ENCODE measurements at places on chromosomes 1 and 21.

DNA sequence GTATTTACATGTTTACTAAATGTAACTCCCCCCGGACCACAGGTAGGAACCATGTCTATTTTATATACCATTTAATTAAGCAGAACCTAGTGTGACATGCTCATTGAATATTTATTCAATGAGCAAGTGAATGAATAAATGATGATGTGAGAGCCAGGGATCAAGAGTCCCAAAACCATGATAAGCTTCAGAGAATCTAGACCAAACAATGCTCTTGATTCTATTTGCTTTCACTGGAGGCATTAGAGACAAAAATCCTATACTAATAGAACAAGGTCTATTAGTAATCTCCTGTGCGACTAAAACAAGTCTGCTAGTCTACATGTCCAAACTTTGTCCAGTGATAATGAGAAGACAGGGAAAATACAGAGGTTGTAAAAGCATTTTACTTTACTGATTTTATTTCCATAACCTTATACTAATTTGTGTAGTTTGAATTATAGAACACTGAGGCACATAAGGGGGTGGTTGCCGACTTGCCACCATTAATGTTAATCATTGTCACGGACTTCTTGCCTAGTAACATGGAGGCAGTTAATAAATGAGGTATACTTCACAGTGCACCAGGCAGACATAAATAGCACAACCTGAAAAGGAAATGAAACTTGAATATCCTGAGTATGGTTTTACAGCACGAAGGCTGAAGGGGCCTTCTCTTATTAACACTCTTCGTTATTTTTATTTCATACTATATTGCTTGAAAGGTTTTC is 69.8 kb downstream of the TBX15 start:
- no peak for DNase-seq

GRCh38 chr1:8073112-8073855 is 47.2 kb upstream of the ERRFI1 start:
- DNase-seq: no peak

DNA sequence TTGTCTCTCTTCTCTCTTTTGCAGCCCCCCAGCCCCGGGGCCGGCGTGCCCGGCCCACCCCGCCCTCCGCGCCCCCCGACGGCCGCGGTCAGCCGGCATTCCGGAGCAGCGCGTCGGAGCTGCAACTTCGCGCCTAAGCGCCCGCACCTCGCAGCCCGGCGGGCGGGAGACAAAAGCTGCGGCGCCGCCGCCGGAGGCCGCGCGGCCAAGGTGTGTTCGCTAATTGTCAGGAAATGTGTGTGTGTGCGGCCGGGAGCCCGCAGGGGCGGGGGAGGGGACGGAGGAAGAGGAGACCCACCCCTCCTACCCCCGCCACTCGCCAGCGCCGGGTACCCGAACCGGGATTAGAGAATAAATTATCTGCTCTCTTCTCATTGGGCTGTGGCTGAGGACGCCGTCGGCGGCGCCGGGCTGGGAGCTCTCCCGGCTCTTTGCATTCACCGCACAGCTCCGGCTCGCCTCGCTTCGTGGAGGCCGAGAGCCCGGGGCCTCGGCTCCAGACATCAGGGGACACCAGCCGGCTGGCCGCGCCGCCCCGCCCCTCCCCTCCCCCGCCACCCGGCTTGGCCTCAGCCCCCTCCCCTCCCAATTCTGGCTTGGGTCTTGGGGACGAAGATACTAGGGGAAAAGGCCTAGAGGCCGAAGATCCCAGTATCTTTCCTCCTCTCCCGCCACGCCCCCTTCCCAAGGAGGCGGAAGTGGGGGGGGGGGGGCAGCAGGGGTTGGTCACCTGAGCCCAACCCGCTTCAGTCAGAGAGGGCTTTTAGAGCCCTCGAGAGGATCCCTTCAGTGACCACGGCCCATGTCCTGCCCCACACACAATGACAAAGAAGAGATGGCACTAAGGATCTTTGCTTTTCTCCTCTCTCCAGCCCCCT is 1.3 kb upstream of the BLACAT1 start:
- peak; percentile 93 for DNase-seq

GRCh38 chr1:247330548-247331171 is 1.0 kb downstream of the ZNF496 start:
- no peak for DNase-seq

GRCh38 chr1:199976496-199977144 is 50.9 kb upstream of the NR5A2 start:
- DNase-seq: peak; percentile 6

DNA sequence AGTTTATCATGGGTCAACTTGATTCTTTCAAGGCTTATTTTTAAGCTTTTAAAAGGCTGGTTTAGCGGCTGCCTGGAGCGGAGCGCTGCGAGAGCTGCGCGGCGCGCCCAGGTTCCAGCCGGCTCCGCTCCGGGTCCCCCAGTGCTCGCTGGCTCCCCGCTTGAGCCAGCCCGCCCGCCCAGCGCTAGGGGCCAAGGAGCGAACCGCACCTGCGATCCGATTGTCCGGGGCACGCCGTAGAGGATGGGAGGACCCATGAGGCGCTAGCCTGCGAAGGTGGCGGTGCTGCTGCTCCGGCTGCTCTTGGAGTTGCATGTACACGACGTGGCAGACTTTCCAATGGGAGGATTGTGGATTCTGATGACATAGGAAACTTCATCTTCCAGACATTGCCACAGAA is 9.9 kb upstream of the CFHR4 start:
- DNase-seq: peak; percentile 77

DNA sequence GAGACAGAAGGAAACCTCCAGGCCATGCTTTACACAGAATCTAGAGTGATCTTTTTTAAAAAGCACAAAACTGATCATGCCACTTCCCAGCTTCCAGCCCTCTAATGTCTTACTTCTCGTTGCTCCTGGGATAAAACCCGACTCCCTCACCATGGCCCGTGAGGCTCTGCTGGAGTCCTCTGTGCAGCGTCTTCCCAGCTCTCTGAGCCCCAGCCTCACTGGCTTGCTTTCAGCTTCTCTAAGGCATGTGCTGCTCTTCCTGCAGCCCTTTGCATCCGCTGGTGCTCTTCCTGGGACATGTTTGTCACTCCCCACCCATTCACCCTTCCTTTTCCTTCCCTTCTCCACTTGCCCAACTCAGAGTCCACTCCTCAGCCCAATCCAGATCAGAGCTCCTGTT is 184.1 kb downstream of the AK5 start:
- DNase-seq: no peak

DNA sequence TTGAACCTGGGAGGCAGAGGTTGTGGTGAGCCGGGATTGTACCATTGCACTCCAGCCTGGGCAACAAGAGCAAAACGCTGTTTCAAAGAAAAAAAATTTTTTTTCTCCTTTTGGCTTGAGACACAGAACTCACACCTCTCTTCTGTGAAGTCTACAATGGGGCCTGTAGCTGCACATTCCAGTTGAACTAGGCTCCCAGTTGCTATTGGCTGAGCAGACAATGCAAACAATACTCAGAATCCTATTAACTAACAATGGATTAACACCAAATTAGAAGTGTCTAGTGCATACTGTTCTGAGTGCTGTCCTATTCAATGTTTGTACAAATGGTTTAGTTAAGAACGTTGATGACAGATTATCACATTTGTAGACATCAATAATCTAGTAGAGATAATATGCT is 17.6 kb upstream of the MCL1 start:
- peak; percentile 37 for DNase-seq

Measured in neural progenitor cell (in vitro differentiated cells).